ENCODE measurements at places on chromosomes 4 and X. TPM values are rescaled to one million over a fixed set of nuclear protein-coding genes. Genes with fewer than 3 reads are reported as not detected.

- DNase-seq = no peak
Observed at GRCh38 chrX:17040711-17041110, 94.3 kb downstream of the REPS2 start.

PDZD4 gene
- 45.6 TPM for total RNA-seq

DNA sequence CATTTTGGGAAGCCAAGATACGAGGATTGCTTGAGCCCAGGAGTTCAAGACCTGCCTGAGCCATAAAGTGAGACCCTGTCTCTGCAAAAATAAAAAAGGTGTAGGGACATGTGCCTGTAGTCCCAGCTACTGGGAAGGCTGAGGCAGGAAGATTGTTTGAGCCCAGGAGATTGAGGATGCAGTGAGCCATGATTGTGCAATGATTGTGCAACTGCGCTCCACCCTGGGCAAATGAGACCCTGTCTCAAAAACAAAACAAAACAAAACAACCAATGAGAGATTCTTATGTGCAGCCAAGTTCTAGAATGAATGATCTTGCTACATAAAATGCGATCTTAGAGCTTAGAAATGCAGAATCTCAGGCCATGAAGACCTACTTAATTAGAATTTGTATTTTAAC lies 22.5 kb downstream of the SLC9B2 start:
- DNase-seq = no peak

DNA sequence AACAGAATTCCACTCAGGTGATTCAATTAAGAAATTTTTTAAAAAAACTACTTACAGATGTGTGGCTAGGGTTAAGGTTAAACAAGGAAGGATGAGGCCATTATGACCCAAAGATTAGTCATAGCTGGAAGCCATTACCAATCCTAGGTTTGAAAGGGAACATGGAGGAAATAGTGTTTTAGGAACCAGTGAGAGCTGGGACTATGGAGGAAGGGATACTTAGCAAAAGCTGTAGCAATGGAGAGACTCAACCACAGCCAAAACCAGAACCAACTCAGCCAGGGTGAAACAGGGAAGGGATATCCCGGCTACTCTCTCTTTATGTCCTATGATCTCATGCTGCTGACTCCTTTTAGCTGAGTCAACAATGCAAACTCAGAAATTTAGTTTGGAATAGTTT lies 148.6 kb upstream of the CNKSR2 start:
- no peak for DNase-seq

PDLIM3 gene
- total RNA-seq = not detected

GRCh38 chr4:21856754-21857153 lies 91.8 kb downstream of the KCNIP4 start:
- DNase-seq = no peak

- DNase-seq = no peak
Observed at GRCh38 chr4:94995684-94996394, 238.1 kb downstream of the BMPR1B start.

- DNase-seq = no peak
Observed at GRCh38 chrX:16839219-16839851, 30.8 kb downstream of the RBBP7 start.

GRCh38 chr4:48998440-48998839 lies 12.4 kb downstream of the CWH43 start:
- no peak for DNase-seq

DNA sequence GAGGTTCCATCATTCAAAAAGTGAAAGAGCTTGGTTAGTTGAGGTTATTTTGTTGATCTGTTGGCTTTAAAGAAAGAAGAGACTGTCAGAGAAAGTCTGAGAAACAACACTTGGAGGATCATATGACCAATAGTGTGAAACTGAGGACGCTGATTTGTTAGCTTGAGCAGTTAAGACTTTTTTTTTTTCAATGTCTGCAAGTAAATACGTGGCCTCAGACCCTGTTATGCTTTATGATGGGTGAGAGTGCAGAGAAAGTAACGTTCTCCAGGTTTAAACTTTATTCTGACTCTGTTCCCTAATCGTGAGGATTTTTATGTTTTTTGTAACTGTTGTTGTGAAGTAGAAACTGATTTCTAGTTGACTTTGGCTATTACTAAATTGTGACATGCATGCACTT lies 45.9 kb downstream of the GAB1 start:
- DNase-seq = no peak

GRCh38 chr4:58163156-58163555 lies 1053.0 kb upstream of the IGFBP7 start:
- no peak for DNase-seq

- DNase-seq = no peak
Observed at GRCh38 chrX:23826216-23826615, 43.2 kb downstream of the SAT1 start.

DNA sequence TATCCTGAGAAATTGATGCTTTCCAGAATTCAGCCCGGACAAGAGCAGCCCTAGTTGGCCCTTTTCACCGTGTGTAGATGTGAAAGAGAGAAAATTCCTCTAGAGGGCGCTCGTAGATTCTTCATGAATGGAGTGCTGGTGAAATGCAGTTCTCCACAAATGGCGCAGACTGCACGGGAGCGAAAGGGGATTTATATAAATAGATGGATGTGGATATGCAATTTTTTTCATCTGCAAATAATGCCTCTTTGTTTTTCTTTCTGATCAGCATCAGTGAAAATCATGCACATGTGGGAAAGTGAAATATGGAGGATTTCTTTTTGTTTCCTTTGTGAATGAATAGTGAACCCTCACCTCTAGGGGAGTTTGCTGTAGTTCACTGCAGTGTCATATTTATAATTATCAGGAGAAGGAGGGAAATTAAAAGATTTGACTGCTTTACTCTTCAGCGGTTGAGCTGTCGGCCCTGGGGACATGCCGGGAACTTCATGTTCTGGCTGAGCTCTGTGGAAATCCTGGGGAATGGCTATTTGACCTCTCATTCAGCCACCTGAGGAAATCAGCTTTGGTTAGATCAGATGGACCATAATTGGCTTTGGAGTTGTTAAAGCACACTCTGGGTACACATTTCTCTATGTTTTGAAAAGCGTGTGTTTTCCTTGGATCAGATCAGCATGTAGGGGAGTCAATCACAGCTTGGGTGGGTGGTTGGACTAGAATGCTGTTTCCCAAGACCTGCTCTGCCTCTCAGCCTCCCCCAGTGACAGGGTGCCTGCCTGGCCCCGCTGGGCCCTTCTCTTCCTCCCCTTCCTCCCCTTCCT lies 115.0 kb upstream of the SHISA3 start:
- DNase-seq = no peak

DNA sequence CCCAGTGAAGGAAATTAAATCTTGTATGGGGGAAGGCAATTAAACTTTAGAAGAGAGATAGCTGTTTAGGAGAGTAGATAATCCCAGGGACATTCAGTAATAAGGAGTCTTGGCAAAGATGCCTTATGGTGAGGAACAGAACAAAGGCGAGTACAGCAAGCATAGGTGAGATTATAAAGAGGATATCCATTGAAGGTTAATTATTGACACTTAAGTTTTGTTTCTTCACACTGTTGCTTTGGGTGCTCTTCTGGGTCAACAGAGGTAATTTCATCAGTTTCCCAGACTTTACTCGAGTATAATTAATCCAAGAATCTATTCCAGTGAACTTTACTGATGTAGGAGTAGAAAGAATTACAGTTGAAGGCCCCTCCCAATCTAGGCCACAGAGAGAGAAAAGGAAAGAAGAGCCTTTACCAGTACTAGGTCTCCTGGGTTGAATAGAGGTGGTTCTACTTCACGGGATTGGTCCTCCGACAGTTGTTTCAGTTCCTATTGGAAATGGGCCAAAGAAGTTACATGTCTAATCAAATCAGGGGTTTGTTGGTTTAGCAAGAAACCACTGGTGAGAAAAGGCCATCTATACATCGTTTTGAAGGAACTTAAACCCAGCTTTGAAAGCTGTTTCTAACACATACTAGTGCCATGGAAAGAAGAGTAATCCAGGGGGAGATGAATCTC lies 27.2 kb downstream of the EPGN start:
- no peak for DNase-seq

DNA sequence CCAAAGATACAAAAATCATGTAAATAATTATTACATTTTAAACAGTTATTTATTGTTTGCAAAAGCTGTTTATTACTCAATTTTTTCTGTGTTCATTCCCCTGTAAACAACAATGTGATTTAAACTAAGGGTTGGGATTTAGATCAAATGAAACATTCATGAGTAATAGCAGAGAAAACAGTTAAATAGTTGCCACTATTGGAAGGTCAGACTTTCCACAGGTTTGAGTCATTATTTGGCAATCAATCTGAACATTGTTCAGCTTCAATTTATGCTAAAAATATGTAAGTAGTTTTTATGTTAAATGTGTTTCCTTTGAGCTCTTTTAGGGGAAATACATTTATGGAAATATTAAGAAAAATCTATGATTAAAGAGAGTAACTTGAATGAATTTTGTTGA lies 144.9 kb downstream of the STIM2 start:
- no peak for DNase-seq

DNA sequence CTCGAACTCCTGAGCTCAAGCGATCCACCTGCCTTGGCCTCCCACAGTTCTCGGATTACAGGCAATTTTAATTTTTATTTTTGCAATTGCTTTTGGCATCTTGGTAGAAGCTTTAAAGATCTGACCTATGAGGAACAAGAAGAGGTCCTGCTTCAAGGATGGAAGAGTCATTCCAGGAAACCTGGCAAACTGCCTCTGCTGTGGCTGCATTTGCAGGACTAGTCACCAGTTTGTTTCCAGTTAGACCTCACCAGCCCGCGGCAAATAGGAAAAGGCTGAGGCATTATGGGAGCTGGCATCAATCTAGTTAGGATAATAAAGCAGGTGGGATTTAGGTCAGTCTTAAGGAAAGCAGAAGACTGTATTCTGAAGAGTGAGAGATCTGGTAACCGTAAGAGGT lies 51.9 kb upstream of the LAS1L start:
- no peak for DNase-seq

GRCh38 chrX:10930151-10930550 lies 181.0 kb upstream of the HCCS start:
- DNase-seq = no peak

DNA sequence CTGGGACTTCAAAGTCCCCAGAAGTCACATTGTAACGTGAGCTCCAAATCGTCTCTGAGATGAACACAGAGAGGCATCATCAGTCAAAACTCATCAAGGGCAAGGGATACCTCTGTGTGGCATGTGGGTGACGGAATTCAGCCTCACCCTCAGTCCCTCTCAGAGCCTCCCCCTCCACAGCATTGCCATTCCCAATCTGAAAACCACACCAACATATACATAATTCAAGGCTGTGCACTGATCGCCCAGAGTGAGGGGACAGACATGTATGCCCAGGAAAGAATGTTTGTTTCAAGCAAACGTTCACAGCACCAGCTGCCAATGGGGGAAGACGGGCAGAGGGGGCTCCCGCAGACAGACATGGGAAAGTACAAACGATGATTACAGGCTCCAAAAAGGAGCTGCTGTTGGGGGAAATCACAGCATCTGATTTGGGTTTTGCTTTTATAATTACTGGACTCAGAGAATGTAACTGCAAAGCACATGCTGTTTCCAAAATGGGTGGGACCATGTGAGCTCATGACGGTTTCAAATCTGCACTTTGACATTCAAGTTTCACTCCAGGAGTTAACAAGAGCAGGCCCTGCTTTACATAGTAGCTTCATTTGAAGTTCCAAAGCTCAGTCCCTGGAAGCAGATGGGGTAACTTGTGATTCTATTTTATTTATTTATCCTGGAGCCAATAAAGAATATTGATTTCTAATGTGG lies 88.3 kb downstream of the CLCN4 start:
- no peak for DNase-seq
